Heart right ventricle (tissue), 16 donors: ENCODE measurements at places on chromosomes 11 and 22. TPM values are rescaled to one million over a fixed set of nuclear protein-coding genes. Genes with fewer than 3 reads are reported as not detected.

HTR3B gene
- total RNA-seq, result not detected

- no peak for DNase-seq
These were observed 41.1 kb downstream of the RPL27A start for GRCh38 chr11:8723711-8724110.

DNA sequence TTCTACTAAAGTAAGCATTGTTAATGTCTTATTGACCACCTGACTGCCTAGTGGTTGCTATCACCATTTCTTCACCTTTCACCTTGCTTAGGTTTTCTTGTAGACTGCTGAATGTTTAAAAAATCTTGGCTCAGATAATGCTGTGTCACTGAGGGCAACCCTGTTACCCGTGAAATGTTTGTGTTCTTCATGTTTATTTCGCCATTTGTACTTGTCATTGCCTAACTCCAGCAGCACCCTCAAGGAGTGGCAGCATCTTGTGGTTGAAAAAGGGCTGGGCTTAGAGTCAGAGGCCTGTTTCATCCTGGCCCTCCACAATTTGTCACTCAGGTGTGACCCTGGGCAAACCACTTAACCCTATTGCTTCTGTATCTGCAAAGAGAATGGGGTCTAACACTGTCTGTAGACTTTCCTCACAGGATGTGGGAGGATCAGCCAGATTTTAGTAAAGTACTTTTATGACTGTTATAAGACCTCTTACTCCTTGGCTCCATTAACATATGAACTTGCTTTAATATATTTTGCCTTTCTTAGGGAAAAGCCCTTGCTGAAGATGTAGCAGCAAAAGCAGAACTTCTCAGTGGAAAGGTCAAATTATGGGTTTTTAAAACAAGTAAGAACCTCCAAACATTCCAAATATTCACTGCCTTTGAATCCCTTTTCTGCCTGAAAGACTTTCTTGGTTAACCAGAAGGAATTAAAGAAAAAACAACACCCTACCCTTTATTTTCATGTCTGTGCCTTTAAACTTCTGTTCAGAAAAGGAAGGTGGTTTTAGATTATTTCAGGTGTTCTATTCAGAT lies 154.5 kb upstream of the C11orf87 start:
- DNase-seq, result no peak

GRCh38 chr22:23534851-23535717 lies 45.0 kb downstream of the IGLL1 start:
- no peak for DNase-seq

DNA sequence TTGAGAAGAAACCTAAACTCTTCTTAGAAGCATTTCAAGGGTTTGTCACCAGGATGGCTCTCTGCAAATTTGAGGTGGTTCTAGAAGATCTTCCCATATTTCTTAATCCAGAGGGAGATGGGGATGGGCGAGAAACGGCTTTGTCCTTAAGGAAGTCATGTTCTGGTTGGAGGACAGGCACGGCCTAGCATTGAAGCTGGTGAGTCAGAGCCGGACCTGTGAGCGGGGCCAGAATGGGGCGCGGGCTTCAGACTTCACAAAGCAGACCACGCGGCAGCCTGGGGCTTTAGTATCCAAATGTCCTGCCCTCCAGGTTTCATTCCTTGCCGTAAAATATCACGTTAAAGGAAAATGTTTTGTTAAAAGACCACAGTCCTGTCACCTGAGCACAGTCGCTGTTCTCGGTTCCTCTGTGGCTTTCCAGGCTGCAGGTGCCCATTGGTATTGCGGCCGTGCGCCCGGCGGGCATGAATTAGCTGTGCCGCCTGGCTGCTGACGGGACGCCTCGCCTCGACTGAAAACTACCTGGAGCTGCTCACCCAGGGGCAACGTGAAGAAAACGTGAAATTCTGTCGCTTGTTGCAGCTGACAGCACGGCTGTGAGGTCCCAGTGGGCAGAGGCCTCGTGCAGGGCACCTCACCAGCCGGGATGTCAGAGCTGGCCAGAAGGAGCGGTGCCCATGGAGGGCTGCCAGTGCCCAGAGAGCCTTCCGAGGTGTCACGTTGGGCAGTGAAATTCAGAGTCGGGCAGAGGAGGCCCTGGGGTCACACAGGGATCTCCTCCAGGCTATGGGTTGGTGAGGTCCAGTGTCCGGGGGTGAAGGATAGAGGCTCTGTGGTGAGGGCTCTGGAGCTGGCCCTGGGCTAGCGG lies 59.0 kb downstream of the LRP5 start:
- DNase-seq, result peak; percentile 69

DNA sequence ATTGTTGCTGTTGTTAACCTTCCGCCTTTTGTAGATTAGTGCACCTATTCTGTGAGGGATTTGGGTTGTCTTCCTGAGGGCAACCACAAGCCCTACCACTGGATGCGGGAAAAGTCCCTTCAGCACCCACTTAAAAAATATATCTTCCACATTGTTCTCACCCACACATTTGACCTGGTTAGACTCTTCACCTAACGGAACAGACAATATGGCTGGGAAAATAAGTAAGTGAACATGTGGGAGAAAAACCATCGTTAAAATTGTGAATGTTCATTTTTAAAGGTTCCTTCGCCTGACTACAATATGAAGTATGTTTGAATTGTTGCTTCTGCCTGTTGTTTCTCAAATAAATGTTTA lies 72.0 kb upstream of the MPEG1 start:
- no peak for DNase-seq

GRCh38 chr11:72643547-72643946 lies 30.7 kb downstream of the PDE2A start:
- no peak for DNase-seq

MPEG1 gene
- 45.9 TPM for total RNA-seq

DNA sequence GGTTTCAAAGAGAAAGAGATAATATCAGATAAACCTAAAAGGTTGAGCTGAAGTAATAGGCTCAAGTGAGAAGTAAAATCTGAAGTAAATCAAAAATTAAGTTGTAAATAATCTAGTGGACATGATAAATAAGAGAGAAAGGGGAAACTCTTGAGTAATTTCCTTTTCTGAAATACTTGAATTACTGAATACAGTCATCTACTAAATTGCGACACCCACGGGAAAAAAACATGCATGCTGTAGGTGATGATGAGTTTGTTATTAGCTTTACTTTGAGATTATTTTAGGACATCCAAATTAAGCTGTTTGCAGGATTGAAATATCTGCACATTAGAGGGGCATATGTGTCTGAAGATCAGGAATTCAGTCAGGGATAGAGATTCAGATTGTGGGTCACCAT lies 50.0 kb upstream of the CARD18 start:
- no peak for DNase-seq

- no peak for DNase-seq
These were observed 5.7 kb downstream of the CELSR1 start for GRCh38 chr22:46531581-46532175.

GRCh38 chr11:79959318-79959717 lies 518.5 kb upstream of the TENM4 start:
- DNase-seq, result no peak

DNA sequence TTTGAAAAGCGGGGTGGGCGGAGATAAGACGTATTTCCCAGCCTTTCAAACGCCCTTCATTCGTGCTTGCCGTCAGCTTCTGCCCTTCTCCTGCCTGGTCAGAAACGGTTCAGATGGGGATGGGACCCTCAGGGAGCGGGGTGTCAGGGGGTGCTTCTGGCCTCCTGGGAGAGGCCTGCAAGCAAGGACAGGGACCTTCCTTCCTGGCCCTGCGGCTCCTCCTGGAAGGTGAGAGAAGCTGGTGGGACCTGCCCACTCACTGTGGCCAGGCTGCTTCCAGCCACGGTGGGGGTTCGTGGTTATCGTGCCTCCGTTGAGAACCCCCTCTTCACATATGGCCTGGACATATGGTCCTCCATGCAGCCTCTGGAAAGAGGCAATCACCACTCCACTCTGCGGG lies 104.6 kb downstream of the MPPED1 start:
- no peak for DNase-seq

GRCh38 chr11:32307471-32307870 lies 127.9 kb downstream of the WT1 start:
- DNase-seq, result no peak

GRCh38 chr11:115579181-115579825 lies 75.1 kb upstream of the CADM1 start:
- no peak for DNase-seq
